Activated T-cell treated with anti-CD3 and anti-CD28 coated beads, Interleukin-2, amount 50 U/mL, for 72 hours (primary cell): ENCODE measurements at places on chromosomes 16 and 17. TPM values are rescaled to one million over a fixed set of nuclear protein-coding genes. Genes with fewer than 3 reads are reported as not detected.
A peak's percentile ranks its signal among the peaks of the same experiment; 100 is the strongest.

The HOXB1 gene
- total RNA-seq: not detected

The CYTH1 gene
- 204 TPM for total RNA-seq

The SRCIN1 gene
- total RNA-seq: 1.8 TPM

The MPDU1 gene
- 44.0 TPM for total RNA-seq

The CLEC3A gene
- total RNA-seq: not detected

The ZG16 gene
- total RNA-seq: not detected

The ENPP7 gene
- total RNA-seq: not detected

DNA sequence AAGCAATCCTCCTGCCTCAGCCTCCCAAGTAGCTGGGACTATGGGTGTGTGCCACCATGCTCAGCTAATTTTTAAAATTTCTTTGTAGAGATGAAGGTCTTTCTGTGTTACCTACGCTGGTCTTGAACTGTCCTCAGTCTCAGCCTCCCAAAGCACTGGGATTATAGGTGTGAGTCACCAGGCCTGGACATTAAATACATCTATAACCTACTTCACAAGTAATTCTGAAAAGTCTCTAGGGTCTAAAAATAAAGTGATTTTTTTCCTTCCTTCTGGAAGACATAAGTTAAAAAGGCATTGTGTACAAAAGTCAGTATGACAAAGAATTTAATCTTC, 118.3 kb downstream of the PARN start:
- no peak overlapping the region for H3K27ac ChIP-seq
- no peaks in the 10 kb centered on the region for H3K4me1 ChIP-seq
- no peaks in the 10 kb centered on the region for H3K36me3 ChIP-seq
- DNase-seq: no peak
- no peak overlapping the region for H3K4me3 ChIP-seq

DNA sequence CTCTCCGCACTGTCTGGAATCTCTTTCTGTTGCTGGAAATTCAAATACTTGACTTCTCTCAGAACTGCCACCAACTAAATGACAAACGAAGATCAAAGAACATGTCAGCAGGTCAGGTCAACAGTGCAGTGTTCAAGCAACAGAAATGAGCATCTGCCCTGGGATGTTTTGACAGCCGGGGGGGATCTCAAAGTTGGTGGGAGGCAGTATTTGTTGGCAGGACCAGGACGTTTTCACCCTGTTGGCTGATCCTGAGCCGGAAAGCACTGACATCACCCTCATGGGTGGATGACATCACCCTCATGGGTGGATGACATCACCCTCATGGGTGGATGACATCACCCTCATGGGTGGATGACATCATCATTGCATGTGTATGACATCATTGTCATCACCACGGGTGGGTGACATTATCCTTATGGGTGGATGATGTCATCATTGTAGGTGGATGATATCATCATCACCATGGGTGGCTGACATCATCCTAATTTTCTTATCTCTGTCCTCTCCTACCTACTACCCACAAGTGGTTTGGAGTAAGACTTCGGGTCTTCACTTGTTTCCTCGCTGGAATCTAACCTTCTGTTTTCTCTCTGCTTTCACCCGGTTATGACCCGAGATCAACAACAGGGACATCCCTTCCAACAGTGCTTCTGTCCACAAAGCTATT, 18.9 kb downstream of the DNAH17 start:
- H3K4me3 ChIP-seq: no peak overlapping the region
- H3K36me3 ChIP-seq: no peaks in the 10 kb centered on the region
- peaks cover 4% of the 10 kb centered on the region for H3K27me3 ChIP-seq
- no peak overlapping the region for H3K27ac ChIP-seq
- H3K4me1 ChIP-seq: no peaks in the 10 kb centered on the region

GRCh38 chr17:36935671-36936454, 1.4 kb upstream of the LHX1 start:
- DNase-seq: no peak
- no peaks in the 10 kb centered on the region for H3K36me3 ChIP-seq
- H3K4me1 ChIP-seq: peaks cover 76% of the 10 kb centered on the region

GRCh38 chr16:85333744-85334640, 221.7 kb upstream of the CIBAR2 start:
- peaks cover 20% of the 10 kb centered on the region for H3K27me3 ChIP-seq
- H3K27ac ChIP-seq: no peak overlapping the region
- peaks cover 20% of the 10 kb centered on the region for H3K4me1 ChIP-seq

- no peaks in the 10 kb centered on the region for H3K36me3 ChIP-seq
- no peak overlapping the region for H3K4me3 ChIP-seq
- DNase-seq: no peak
- H3K4me1 ChIP-seq: no peaks in the 10 kb centered on the region
- no peak overlapping the region for H3K27ac ChIP-seq
- H3K27me3 ChIP-seq: peaks cover 31% of the 10 kb centered on the region
Measured at GRCh38 chr17:61427567-61427966, 24.7 kb upstream of the TBX4 start.

DNA sequence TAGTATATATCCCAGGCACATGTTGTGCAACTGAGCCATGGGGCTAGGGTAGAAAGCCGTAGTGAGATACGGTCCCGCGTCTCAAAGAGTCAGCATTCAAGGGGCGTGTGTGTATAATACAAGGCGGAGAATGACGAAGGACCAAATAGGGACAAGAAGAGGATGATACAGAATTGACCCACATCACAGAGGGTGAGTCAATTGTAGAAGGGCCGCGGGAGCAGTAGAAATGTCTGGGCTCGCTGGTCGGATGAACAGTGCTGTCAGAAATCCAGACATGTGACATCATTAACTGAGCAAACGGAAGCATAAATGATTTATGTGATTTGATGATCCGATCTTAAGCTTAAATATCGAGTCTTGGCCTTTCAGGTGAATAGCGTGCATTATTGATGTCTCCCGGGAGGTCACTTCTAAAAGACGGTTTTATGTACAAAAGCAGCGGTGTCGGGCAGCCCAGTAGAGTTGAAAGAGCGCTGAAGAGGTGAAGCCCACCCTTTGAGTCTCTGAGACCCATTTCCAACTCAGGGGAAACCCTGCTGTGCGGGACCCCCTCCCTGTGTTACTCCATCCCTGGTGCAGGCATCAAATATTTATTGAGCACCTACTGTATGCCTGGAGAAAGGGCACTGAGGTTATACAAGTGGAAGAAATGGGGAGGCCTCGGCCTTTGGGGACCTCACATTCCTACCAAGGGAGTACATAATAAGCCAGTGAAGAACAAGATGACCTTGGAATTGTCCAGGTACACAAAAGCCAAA, 45.1 kb downstream of the ATP2C2 start:
- no peaks in the 10 kb centered on the region for H3K4me1 ChIP-seq
- H3K4me3 ChIP-seq: no peak overlapping the region
- DNase-seq: no peak
- no peaks in the 10 kb centered on the region for H3K36me3 ChIP-seq
- H3K27me3 ChIP-seq: peaks cover 7% of the 10 kb centered on the region

DNA sequence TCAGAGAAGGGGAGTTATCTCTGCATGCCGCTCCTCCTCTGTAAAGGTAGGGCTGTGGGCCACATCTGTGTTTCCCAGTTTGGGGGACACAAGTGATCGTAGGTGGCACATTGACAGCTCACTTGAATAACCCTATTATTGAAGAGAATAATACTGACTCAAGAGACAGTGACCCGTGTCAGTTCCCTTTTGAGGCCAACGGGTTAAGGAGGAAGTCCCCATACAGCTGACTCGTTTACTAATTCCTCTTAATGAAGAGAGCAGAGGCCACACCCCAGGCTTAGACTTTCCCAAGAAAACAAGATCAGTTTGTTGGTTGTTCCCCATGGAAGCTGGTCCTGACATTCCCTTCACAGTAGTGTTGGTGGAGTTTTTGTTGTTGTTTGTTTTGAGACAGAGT, 33.0 kb downstream of the IL4R start:
- H3K4me3 ChIP-seq: no peak overlapping the region
- H3K27ac ChIP-seq: peak overlapping the region; percentile 46
- no peak for DNase-seq
- H3K4me1 ChIP-seq: peaks cover 15% of the 10 kb centered on the region
- no peaks in the 10 kb centered on the region for H3K27me3 ChIP-seq

- no peaks in the 10 kb centered on the region for H3K36me3 ChIP-seq
- DNase-seq: no peak
- no peaks in the 10 kb centered on the region for H3K27me3 ChIP-seq
- H3K27ac ChIP-seq: no peak overlapping the region
Measured at GRCh38 chr16:50737420-50737959, 4.4 kb upstream of the CYLD start.

DNA sequence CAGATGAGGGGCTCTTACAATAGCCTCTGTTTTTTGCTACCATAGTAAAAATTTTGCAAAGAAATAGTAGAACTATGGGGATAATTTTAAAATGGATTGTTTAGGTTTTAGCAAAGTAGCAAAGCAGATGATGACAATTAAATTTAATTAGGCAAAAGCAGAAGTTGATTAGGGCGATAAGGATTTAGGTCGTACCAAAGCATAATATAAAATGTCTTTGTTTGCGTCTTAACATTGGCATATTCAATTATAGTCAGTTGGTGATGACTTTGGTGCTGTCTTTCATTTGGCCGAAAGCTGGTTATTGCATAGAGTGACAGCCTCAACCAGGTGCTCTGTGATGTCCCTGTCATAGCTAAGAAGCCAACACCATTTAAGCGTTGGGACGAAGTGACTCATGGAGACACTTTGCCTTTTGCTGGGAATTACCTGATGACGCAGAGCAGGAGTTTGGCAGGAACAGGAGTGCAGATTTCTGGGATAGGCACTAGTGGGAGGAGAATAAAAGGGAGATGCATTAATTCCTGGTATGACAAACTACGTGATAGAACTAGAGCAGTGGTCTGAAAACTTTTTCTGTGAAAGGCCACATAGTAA, 38.3 kb downstream of the MAP2K6 start:
- no peaks in the 10 kb centered on the region for H3K36me3 ChIP-seq
- no peaks in the 10 kb centered on the region for H3K27me3 ChIP-seq
- no peak for DNase-seq
- H3K4me1 ChIP-seq: peaks cover 24% of the 10 kb centered on the region
- no peak overlapping the region for H3K27ac ChIP-seq
- H3K4me3 ChIP-seq: no peak overlapping the region

DNA sequence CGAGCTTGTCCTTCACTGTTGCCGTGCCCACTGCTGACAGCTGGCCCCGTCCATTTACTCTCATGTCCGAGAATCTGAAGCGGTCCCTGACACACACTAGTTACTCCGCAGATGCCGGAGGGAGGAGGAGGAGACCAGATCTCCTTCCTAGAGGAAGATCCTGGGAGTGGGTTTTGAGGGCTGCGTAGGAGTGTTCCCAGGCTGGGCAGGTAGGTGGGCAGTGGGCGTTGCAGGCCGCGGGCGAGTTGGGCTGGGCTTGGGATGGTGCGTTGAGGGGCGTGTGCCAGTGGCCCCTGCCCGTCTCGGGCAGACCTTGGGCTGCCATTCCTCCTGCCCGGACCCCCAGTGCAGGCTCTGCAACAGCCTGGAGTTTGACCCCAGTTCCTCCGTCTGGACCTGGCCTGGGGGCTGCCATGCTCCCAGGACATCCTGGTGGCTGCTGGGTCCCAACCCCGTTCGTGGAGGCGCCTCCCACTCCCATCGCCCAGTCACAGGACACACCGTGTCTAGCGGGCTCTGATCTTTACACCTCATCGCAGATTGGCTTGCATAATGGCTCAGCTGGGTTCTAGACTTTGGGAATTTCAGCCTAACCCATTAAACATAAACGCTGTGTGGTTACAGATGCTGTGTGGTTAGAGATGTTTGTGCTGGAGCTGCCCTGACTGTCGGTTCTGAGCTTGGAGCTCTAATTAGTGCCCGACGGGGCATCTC, 22.8 kb downstream of the CACNA1H start:
- H3K27ac ChIP-seq: no peak overlapping the region
- no peak overlapping the region for H3K4me3 ChIP-seq
- no peak for DNase-seq
- H3K27me3 ChIP-seq: no peaks in the 10 kb centered on the region
- no peaks in the 10 kb centered on the region for H3K4me1 ChIP-seq
- no peaks in the 10 kb centered on the region for H3K36me3 ChIP-seq

DNA sequence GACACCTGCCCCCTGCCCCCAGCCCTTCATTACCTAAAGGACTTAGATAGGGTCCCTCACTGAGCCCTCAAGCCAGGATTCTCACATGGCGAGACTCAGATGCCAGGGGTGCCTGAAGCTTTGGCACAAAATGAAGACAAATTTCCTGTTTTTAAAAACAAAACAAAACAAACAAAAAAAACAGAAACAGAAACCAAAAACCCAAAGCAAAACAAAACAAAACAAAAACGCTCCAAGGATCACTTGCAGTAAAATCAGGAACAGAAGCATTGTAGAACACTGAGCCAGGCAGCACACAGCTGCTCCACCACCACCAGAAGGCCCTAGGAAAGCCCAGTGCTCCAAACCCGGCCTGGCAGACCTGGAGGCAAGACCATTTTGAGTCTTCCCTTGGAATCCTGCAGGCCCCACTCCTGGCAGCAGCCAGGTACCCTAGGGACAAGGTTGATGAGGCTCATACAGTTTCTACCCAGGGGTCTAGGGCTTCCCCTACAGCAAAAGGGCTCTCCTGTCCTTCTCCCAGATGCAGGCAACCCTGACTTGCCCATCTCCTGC, 20.8 kb downstream of the MYO18A start:
- H3K36me3 ChIP-seq: peaks cover 2% of the 10 kb centered on the region
- no peaks in the 10 kb centered on the region for H3K27me3 ChIP-seq
- H3K4me1 ChIP-seq: peaks cover 34% of the 10 kb centered on the region
- no peak for DNase-seq

- peaks cover 16% of the 10 kb centered on the region for H3K36me3 ChIP-seq
- no peak for DNase-seq
- H3K4me3 ChIP-seq: no peak overlapping the region
- peaks cover 18% of the 10 kb centered on the region for H3K4me1 ChIP-seq
Measured at GRCh38 chr17:35713069-35713728, 18.2 kb upstream of the RASL10B start.

DNA sequence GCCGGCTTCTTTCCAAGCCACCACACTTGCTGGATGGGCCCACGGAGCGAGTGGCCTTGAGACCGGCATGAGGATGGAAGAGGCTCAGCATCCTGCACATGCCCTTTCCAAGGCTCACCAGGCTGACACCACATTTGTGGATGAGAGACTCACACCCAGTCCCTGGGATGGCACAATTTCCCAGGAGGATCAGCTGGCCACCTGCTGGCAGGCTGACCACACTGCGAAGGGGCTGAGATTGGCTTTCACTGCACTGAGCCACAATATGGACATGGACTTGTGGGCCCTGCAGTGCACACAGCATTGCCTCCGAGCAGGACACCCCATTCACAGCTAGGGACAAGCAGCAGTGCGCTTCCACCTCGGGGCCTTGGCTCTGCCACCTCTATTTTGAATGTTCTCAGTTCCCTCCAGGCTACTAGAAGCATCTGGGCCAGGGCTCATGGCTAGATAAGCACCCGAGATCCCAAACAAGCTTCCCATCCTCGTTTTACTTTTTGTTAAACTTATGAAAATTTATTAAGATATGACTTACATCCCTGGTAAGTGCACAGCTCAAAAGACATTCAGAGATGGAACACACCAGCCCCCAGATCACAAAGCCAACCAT, 25.3 kb upstream of the KSR1 start:
- H3K27me3 ChIP-seq: peaks cover 7% of the 10 kb centered on the region
- no peak overlapping the region for H3K4me3 ChIP-seq
- no peaks in the 10 kb centered on the region for H3K36me3 ChIP-seq
- no peak overlapping the region for H3K27ac ChIP-seq
